ENCODE measurements at places on chromosomes 2 and 18. TPM values are rescaled to one million over a fixed set of nuclear protein-coding genes. Genes with fewer than 3 reads are reported as not detected.
A peak's percentile ranks its signal among the peaks of the same experiment; 100 is the strongest.

GRCh38 chr2:143081616-143082015 lies 47.6 kb upstream of the ARHGAP15 start:
- H3K27me3 ChIP-seq = no peaks in the 10 kb centered on the region
- H3K4me3 ChIP-seq = no peak overlapping the region
- DNase-seq = no peak

Gene RAB17
- total RNA-seq = 244 TPM

Gene PKP4
- total RNA-seq = 67.8 TPM

- no peaks in the 10 kb centered on the region for H3K36me3 ChIP-seq
- no peak overlapping the region for H3K4me3 ChIP-seq
- no peak overlapping the region for H3K27ac ChIP-seq
- H3K4me1 ChIP-seq = no peaks in the 10 kb centered on the region
- no peak for DNase-seq
- H3K27me3 ChIP-seq = no peaks in the 10 kb centered on the region
These were observed 172.6 kb upstream of the NRP2 start for GRCh38 chr2:205509655-205510054.

DNA sequence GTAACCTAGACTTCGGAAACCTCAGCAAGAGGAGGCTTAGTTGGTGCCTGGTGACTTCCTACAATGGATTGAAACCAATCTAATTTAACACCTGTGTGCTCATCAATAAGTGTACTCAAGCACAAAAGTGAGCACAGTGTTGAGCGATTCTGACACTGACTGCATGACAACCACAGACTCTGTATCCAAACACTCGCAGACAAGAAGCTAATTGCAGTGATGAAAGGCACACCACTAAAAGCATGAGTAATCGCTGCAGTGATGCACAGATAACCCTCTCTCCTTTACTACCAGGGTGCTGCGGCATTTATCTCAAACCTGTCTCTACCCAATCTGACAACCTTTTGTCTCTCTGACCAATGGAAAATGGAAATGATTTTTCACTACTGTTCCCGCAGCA lies 168.1 kb downstream of the AFF3 start:
- no peaks in the 10 kb centered on the region for H3K36me3 ChIP-seq
- no peaks in the 10 kb centered on the region for H3K4me1 ChIP-seq
- H3K27ac ChIP-seq = no peak overlapping the region
- no peak overlapping the region for H3K4me3 ChIP-seq

GRCh38 chr18:75183973-75184493 lies 24.9 kb downstream of the PTGR3 start:
- no peak for DNase-seq
- H3K4me3 ChIP-seq = no peak overlapping the region
- no peaks in the 10 kb centered on the region for H3K27me3 ChIP-seq
- H3K36me3 ChIP-seq = no peaks in the 10 kb centered on the region
- H3K27ac ChIP-seq = no peak overlapping the region

Gene DSC2
- total RNA-seq = 90.0 TPM

Gene CDK15
- 0.27 TPM for total RNA-seq

DNA sequence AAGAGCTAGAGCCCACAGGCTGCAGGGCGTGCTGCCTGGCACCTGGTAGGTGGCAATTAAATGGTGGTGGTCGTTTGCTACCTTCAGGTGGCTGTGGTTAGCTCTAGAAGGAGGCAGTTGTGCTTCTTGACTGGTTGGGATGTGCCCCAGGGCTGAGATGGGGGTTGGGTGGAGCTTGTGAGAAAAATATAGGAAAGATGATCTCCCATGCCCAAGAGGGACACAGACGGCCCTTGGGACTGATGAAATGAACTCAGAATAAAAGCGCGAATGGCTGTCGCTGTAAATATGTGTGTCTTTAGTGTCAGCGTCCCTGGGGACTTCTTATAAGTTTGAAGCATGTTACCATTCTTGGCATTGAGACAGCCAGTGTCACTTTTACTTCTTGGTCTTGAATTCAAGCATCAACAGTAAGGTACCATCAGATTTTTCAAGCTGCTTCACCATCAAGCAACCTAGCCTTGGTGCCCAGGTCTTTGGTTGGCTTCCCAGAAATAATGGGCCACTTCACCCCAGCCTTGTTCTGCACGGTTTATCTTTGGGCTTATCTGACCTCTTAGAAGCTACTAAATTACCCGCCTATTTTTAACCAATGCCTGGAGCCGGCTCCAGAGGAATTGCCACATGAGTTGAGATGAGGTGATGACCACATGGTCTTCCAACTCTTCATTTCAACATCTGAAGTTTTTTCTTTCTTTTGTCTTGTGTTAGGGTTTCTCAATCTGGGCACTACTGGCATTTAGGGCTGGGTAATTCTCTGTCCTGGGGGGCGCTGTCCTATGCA lies 11.9 kb downstream of the LRRFIP1 start:
- no peak overlapping the region for H3K27ac ChIP-seq
- DNase-seq = no peak
- no peaks in the 10 kb centered on the region for H3K36me3 ChIP-seq

GRCh38 chr2:168650781-168651180 lies 151.7 kb upstream of the NOSTRIN start:
- H3K4me1 ChIP-seq = peaks cover 3% of the 10 kb centered on the region
- H3K36me3 ChIP-seq = no peaks in the 10 kb centered on the region
- H3K27me3 ChIP-seq = no peaks in the 10 kb centered on the region
- no peak overlapping the region for H3K4me3 ChIP-seq
- no peak for DNase-seq

DNA sequence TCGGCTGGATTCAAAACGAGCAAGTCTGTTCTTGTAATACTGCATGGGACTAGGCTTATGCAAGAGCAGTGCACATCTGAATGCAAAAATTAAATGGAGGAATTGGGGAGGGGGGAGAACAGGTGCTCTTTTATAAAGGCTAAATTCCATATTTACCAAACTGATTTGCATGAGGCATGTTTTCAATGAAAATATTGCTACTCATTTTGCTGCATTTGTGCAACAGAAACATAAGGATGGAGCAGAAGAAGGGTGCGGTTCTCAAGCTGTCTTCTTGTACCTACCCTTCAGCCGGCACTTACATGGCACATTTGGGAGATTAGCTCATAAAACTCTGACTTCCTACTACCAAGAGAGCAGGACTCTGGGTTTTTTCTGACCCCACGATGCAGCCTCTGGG lies 256.4 kb downstream of the CDCA7 start:
- no peak for DNase-seq
- no peaks in the 10 kb centered on the region for H3K4me1 ChIP-seq
- H3K4me3 ChIP-seq = no peak overlapping the region

DNA sequence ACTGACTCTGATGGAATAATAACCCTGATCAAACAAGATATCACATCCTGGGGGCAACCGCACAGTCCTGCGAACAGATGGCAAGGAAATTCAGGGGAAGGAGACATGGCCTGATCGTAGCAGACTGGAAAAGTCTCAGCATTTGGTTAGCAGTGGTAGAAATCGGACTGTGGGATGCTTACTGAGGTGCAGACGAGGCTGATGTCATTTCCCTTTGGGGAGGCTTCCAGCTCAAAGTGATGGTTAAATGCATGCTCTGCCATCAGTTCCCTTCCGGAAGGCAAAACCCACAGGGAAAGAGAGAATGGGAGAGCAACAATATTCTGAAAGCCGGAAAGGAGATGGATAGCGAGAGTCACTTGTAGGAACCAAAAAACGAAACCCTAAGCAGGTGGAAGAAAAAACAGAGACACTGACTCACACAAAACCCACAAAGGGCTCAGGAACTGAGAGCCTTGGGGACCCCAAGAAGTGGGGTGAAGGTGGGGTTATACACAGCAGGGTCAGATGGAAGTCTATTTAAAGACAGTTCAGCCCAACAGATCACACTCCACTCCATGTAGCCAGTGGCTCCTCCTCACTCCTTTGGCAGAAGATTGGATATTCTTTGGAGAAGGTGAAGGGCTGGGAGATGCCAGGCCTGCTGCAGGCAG lies 93.1 kb downstream of the INPP5D start:
- H3K4me3 ChIP-seq = no peak overlapping the region
- no peaks in the 10 kb centered on the region for H3K4me1 ChIP-seq
- H3K27me3 ChIP-seq = no peaks in the 10 kb centered on the region
- DNase-seq = no peak
- no peak overlapping the region for H3K27ac ChIP-seq

Gene TOGARAM2
- total RNA-seq = 0.09 TPM

- H3K27me3 ChIP-seq = no peaks in the 10 kb centered on the region
- no peak for DNase-seq
- H3K4me3 ChIP-seq = no peak overlapping the region
- H3K36me3 ChIP-seq = no peaks in the 10 kb centered on the region
These were observed 174.3 kb downstream of the RBM43 start for GRCh38 chr2:151087377-151087776.

Gene PLCD4
- not detected for total RNA-seq

Gene MYO3B
- total RNA-seq = not detected

GRCh38 chr2:9484533-9484932 lies 10.2 kb downstream of the IAH1 start:
- H3K4me1 ChIP-seq = no peaks in the 10 kb centered on the region
- DNase-seq = no peak
- no peak overlapping the region for H3K27ac ChIP-seq
- peaks cover 95% of the 10 kb centered on the region for H3K36me3 ChIP-seq
- no peak overlapping the region for H3K4me3 ChIP-seq
- no peaks in the 10 kb centered on the region for H3K27me3 ChIP-seq

- no peaks in the 10 kb centered on the region for H3K36me3 ChIP-seq
- H3K27ac ChIP-seq = no peak overlapping the region
- H3K4me3 ChIP-seq = no peak overlapping the region
- DNase-seq = no peak
- H3K27me3 ChIP-seq = no peaks in the 10 kb centered on the region
- no peaks in the 10 kb centered on the region for H3K4me1 ChIP-seq
These were observed 200.8 kb downstream of the PLCL1 start for GRCh38 chr2:198004921-198005829.

GRCh38 chr2:132479155-132479554 lies 62.5 kb downstream of the GPR39 start:
- no peak overlapping the region for H3K4me3 ChIP-seq
- H3K4me1 ChIP-seq = no peaks in the 10 kb centered on the region
- DNase-seq = no peak

DNA sequence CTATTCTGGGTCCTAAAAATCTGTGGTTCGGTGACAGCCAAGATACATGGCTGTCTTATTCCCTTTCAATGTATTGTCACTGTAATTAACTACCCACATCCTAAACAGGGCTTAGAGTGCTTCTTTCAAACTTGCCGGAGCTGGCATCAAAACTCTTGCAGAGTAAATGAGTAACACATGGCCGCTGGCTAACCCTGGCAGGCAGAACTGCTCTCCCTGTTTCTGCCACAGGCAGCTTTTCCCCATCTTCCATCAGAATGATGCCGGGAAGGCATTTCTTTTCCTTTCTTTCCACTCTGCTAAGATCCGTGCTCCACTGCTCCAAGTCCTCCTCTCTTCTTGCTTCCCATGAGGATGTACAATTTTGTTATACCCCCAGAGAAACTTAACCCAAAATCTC lies 54.8 kb upstream of the PTPRM start:
- no peak for DNase-seq
- H3K36me3 ChIP-seq = no peaks in the 10 kb centered on the region
- H3K27ac ChIP-seq = no peak overlapping the region
- no peak overlapping the region for H3K4me3 ChIP-seq

GRCh38 chr2:237501892-237502513 lies 15.0 kb downstream of the MLPH start:
- no peak overlapping the region for H3K27ac ChIP-seq
- no peak for DNase-seq
- H3K36me3 ChIP-seq = no peaks in the 10 kb centered on the region
- H3K4me3 ChIP-seq = no peak overlapping the region
- H3K4me1 ChIP-seq = no peaks in the 10 kb centered on the region
- H3K27me3 ChIP-seq = no peaks in the 10 kb centered on the region

Gene RFTN2
- total RNA-seq = 9.9 TPM

Gene PRKD3
- total RNA-seq = 20.2 TPM

Gene LRP1B
- total RNA-seq = not detected

DNA sequence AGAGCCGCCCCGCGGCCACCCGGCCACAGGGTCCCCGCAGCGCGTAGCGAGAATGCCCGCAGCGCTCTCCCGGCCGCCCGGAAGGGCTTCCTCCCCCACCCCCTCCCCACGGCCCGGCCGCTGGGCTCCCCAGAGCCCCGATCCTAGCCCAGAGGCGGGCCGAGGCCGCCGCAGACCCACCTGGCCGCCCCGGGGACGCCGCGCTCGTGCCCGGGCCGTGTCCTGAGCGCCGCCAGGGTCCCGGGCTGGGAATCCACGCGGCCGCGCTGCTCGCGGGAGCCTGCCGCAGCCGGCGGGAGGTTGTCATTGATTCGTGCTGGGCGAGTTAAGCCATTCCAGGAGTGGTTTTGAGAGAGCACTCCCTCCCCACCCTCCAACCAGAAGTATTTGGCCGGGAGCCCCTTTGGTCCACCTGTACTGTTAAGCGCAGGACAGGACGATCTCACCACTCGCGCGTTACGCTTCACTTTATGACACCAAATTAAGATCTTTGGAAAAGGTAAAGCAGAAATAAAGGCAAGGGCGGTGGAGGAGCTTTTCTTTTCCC lies 206.4 kb upstream of the SMAD2 start:
- H3K27me3 ChIP-seq = no peaks in the 10 kb centered on the region
- peak overlapping the region; percentile 72 for H3K4me3 ChIP-seq
- H3K36me3 ChIP-seq = no peaks in the 10 kb centered on the region
- peak; percentile 68 for DNase-seq
- H3K4me1 ChIP-seq = no peaks in the 10 kb centered on the region
